NCI-H1436 (cell line): ENCODE measurements at places on chromosomes 1 and 21.

- DNase-seq: peak; percentile 31
These were observed 72.7 kb upstream of the AK4 start for GRCh38 chr1:65075123-65075976.

GRCh38 chr21:27713154-27714109 lies 746.5 kb upstream of the ADAMTS5 start:
- DNase-seq: no peak

GRCh38 chr1:73604739-73605138 lies 593.2 kb downstream of the LRRIQ3 start:
- peak; percentile 41 for DNase-seq

DNA sequence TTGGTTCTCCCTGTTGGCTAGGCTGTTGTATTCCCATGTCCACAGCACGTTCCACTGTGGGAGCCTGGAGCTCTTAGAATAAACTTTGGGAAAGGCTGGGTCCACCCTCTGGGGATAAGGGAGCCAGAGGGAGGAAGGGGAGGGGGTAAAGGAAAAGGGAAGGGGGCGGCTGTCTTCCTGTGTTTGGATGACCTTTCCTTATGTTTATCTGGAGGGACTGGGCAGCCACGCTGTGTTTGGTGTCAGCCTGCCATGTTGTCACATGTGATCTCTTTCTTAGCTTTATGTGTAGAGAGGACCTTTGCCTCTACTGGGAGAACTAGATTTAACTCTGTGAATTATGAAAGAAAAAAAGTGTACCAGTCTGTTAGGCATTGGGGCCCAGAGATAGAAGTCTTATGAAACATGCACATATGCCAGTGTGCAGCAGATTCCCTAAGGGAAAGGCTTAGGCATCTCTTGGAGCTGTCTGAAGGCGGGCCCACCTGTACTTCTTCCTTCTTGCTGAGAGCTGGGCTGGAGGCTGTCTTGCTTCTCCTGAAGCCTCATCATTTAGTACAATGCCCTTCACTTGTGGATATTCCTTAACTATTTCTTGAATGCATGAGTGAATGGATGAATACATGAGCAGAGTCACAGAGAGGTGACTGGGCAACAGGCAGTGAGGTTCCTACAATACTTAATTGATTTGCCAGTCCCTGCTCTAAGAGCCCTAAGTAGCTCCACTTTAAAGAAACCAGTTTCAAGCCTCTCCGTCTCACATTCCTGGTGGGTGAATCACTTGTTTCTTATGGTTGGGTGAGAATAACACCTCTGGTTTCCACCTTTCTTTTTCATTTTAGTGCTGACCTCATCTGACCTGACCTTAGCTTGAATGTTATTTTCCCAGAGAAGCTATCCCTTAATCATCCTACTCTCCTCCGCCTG lies 62.5 kb upstream of the ARHGAP29 start:
- no peak for DNase-seq

DNA sequence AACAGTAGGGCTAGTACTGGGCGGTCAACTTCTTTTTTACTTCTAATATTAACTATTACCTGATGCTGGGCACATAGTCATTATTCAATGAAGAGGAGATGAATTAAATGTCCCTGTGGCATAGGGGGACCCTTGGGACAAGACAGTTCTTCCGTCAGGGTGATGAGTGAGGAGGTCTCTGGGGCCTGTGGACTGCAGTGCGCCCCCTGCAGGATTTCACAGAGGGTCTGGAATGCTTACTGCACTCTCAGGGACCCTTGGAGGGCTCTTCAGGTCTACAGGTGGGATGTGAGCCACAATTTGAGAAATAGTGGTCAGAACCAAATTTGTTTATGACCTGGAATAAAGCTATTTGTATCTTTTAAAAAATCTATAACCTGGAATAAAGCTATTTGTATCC lies 149.4 kb downstream of the FAM78B start:
- no peak for DNase-seq

DNA sequence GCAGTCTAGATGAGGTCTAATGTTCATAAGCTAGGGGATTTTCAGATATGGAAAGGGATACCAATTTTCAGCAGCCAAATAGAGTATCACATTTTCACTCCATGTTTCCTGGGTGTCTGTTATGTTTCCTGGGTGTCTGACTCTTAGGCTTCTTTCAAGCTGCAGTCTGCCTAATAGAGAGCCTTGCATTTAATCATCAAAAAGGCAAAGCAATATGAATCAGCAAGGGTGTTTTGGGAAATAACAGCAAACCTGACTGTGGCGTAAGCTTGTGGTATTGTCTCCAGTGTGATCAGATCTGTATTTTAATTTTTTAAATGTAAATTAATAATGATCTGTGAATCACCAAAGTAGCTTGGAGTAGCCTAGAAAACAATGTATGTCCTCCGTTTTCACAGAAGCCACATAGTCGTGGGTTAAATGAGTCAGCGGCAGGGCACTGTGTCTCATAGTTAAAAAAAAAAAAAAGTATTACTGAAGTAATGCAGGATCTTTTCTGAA lies 10.4 kb downstream of the LGALS8 start:
- no peak for DNase-seq

DNA sequence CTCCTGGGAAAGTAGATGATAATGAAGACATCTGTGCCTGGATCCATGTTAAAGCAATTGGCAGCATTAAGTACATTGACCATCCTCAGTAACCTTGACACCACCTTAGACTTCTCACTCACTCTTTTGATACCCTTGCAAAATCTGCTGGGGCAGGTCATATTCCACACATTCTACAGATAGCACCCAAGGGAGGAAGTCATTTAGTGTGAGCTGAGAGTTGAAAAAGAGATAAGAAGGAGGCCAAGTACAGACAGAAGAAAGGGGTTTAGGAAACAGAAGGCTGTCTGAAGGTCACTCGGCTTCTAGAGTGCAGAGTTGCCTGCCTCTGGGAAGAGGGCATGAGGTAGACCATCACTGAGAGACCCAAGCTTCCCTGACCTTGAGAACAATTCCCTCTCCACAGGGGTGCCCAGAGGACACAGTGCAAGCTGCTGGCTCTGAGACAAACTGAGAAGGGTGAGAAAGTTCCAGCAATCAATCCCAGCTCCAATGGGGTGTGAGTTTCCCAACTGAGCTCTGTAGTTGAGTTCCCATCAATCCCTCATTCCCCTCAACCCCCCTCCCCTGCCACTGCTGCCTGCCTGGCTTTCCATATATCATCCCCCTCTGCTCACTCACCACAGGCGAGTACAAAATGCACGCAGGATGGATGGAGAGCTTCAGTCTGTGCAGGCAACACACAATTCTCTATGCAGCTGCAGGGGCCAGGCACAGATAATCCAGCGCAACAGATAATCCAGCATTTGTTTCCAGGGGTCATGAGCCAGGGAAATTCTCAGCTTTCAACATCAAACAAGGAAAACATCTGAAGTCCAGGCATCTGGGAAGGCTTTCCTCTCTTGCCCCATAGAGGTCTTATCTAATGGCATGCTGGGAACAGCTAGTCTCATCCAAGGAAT lies 7.4 kb upstream of the MOB3C start:
- DNase-seq: no peak

GRCh38 chr1:97630281-97630680 lies 290.6 kb downstream of the DPYD start:
- no peak for DNase-seq

DNA sequence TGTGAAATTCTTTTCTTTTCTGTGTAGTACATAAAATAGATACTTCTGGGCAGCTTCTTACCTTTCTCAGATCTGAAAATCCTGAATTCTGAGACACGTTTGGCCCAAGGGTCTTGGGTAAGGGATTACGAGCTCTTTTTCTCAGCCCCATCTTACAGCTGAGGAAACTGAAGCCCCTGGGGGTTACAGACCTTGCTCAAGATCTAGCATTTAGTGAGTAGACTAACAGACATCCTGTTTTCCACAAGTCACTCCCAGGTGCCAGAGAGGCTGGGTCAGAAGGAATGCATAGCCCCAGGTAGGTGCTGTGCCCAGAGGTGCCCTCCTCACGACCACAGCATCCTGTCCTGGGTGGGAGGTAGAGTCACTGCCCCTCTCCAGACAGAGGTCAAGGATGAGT lies 13.2 kb upstream of the CREG1 start:
- no peak for DNase-seq

DNA sequence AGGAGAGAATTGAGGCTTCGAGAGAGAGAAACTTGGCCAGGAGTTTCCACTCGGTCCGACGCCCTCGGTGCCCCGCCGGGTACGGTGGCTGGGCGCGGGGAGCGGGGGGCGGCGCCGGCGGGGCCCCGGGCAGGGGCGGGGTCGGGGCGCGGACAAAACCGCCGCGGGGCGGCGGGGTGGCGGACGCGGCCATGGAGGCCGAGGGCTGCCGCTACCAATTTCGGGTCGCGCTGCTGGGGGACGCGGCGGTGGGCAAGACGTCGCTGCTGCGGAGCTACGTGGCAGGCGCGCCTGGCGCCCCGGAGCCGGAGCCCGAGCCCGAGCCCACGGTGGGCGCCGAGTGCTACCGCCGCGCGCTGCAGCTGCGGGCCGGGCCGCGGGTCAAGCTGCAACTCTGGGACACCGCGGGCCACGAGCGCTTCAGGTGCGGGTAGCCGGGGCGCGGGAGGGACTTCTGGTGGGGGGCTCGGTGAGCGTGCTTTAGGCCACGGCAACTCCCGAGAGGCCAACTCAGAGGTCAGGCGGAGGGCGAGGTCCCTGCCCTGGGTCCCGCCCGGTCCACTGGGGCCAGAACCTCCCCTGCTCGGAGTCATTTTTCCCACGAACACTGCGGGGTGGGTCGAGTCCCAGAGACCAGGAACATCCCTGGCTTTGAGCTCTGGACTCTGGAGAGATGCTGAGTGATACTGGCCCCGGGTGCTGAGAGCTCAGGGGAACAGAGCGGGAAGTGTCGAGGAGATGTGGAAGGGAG lies 431 bp downstream of the RAB42 start:
- DNase-seq: no peak

DNA sequence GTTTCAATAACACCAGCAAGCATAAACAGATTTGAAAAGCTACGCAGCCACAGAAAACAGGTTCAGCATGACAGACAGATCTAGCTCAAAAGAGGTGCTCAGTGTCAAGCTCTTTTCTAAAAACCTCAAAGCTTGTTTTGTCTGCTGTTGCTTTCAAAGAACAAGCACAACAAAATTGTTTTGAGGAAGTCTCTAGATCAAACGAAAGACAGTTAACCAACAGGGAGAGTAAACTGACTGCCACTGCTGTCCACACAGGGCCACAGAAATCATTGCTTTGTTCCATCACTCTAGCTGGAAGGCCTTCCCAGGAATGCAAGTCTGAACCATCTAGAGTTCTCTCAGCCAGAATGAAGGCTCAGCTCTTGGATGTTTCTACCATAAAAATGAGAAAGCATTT lies 12.8 kb downstream of the APP start:
- no peak for DNase-seq

DNA sequence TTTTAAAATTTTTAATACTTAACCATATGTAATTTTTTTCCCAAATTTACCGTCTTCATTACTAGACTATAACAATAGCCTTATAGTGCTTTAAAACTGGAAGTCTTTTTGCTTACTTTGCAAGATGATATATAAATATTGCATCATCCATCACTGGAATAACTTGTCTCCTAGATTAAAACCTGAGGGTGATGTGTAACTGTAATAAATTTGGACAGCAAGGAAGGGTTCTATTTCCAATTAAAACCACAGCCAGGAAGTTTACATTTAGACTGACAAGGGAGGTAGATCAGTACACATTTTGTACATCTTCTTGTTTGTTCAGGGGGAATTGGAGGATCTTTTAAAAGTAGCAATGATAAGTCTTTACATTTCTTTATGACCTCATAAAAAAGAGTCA lies 21.9 kb downstream of the NTNG1 start:
- DNase-seq: no peak

- DNase-seq: no peak
These were observed 27.8 kb downstream of the IGFN1 start for GRCh38 chr1:201218409-201218808.

DNA sequence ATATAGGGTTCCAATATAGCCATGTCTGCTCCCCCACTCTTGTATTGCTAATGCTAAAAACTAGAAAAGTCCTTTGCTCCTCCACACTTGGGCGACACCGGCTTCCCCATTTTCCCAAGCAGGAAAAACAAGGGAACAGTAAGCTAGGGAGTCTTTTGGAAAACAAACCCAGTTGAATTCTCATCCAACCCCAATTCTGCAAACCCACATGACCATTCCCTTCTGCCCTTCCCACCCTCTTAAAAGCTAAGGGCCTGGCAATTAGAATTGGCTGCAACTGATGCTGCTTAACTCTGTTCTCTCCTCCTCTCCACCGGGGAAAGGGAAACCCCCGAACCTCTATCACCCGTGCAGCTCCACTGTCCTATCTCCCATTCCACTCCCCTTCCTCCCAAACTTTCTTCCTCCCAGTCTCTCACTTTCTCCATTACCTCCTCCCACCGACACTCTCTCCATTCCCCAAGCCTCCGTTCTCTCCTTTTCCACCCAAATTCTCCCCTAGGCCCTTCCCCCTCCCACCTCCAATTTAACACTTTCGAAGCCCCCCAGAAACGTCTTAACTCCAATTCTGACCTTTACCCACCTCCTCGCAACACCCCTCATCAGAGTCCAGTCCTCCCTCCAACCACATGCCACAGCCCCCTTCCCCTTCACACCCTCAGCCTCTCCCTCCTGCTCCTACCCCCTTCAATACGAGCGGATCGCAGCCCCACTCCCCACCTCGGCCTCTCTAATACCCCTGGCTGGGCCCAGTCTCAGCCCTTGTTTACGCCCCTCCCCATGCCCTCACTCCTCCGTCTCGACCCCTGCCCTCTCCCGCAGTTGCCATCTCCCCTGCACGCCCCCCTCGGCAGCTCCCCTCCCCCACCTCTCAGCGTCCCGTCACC lies 701 bp downstream of the DEDD start:
- no peak for DNase-seq

- no peak for DNase-seq
These were observed at the start of gene LEFTY1 for GRCh38 chr1:225888898-225889601. TSS of gene LEFTY1 (minus strand) at chr1:225889146. CDS start at chr1:225889066, 80 bp downstream.

DNA sequence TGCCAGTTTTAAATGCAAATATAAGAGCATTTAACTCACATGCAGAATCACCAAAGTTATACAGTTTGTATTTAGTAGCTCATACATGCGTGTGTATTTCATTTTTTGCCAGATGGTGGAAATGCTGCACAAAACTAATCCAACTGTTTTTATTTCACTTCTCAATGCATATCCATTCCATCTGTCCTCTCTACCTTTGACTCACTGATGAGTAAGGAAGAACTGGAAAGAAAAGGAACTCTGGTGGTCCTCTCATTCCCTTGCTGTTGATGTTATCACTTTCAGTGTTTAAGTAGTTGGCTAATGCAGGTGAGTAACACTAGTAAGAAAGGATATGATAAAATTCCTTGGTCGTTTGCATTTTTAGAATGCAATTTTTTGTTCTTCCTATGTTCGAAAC lies 5.7 kb upstream of the SLC1A7 start:
- DNase-seq: no peak
